ENCODE measurements at places on chromosomes 6 and 20. TPM values are rescaled to one million over a fixed set of nuclear protein-coding genes. Genes with fewer than 3 reads are reported as not detected.

Gene RING1
- 24.0 TPM for total RNA-seq

Gene CST4
- not detected for total RNA-seq

Gene CHMP4B
- total RNA-seq: 77.1 TPM

Gene SLC35D3
- under 0.01 TPM for total RNA-seq

Gene IL17F
- total RNA-seq: not detected

Gene UBD
- 0.32 TPM for total RNA-seq

Gene TNFRSF21
- total RNA-seq: 16.0 TPM

Gene SLCO4A1
- total RNA-seq: 3.6 TPM

Gene PDYN
- not detected for total RNA-seq

Data from epithelial cell of umbilical artery (primary cell).